Calu3 (cell line): ENCODE measurements at places on chromosomes 3 and 15. TPM values are rescaled to one million over a fixed set of nuclear protein-coding genes. Genes with fewer than 3 reads are reported as not detected.

Gene CNTN3
- total RNA-seq: not detected in 2 replicates

Gene SCAANT1
- not detected in 2 replicates for total RNA-seq

Gene UBXN7
- 46.1 and 49.0 TPM in 2 replicates for total RNA-seq

Gene DAZL
- total RNA-seq: not detected in 2 replicates

Gene KCNMB2
- total RNA-seq: not detected in 2 replicates

Gene PFKFB4
- total RNA-seq: 3.6 and 5.1 TPM in 2 replicates

Gene NR2F2
- total RNA-seq: 158 and 167 TPM in 2 replicates

Gene PRSS50
- total RNA-seq: not detected in 2 replicates

Gene DNAH12
- 0.92 and 1.6 TPM in 2 replicates for total RNA-seq

Gene ACOX2
- total RNA-seq: 1.1 and 1.4 TPM in 2 replicates

Gene AGBL1
- total RNA-seq: not detected in 2 replicates

Gene CPEB1
- total RNA-seq: 5.3 and 7.6 TPM in 2 replicates

Gene CPNE4
- 23.2 and 31.1 TPM in 2 replicates for total RNA-seq

Gene CLDN18
- 0.85 and 3.3 TPM in 2 replicates for total RNA-seq

Gene PRTG
- 6.6 and 12.0 TPM in 2 replicates for total RNA-seq

Gene CHDH
- 24.9 and 28.5 TPM in 2 replicates for total RNA-seq

Gene LHFPL4
- total RNA-seq: not detected in 2 replicates
